NCI-H1092 (cell line): ENCODE measurements at places on chromosomes 11 and 22.

GRCh38 chr11:1493650-1494244 lies 7.2 kb upstream of the MOB2 start:
- DNase-seq = no peak

GRCh38 chr11:67118181-67118766 lies 789 bp upstream of the KDM2A start:
- no peak for DNase-seq

- DNase-seq = no peak
Observed at GRCh38 chr11:36033936-36034335, 90.1 kb downstream of the LDLRAD3 start.

DNA sequence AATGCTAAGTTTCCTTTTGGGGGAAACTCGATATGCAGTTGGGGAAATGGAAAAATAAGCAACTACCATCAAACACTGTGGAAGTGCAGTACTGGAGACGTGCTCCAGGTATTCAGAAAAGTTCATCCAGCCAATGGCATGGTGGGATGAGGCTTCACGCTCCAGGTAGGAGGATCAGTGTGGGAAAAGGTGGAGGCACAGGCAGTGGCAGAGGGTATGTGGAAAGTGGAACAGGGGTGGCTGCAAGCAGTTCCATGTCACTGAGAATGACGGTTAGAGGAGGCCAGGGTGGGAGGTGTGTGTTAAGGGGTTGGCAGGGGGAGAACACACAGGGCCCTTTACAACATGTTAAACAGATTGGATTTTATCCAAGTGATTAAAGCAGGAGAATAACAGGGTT lies 105.1 kb upstream of the NCAM1 start:
- no peak for DNase-seq

DNA sequence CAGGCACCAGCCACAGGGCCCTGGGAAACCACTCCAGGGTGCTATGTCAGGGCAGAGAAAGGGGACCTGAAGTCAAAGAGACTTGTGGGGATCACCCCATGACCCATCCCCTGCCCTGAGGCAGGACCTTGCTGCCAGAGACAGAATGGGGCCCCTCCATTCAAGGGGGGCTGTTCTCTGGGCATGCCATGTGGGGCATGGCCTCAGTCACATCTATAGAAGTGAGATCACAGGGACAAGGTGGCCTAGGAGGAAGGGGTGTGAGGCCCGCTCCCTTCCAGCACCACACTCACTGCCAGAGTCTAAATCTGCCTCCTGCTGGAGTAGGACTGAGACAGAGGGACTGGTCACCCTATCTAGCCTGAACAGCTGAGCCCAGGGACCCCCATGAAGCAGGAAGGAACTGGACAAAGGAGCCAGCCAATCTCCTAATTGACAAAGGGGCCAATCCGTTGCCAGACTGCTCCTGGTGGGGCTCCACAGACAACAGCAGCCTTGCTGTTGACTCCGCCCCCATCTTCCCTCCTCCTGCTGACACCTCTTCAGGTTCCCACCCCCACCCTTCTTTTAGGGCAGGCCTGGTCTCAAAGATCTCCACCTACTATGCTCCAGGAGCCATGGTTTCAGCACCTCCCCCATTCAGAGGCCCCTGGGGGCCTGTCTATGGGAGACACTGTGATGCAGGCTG lies 26.0 kb downstream of the NEAT1 start:
- DNase-seq = no peak
